Stimulated activated CD8-positive, alpha-beta memory T cell treated with anti-CD3 and anti-CD28 coated beads, Interleukin-15, amount 100 ng/mL, for 24 hours (primary cell): ENCODE measurements at places on chromosomes 4 and X.

GRCh38 chr4:173231916-173232315 is 63.3 kb downstream of the GALNT7 start:
- DNase-seq: no peak

- DNase-seq: no peak
Observed at GRCh38 chr4:8278009-8278395, 8.4 kb downstream of the HTRA3 start.

GRCh38 chr4:47221721-47222120 is 190.4 kb downstream of the GABRB1 start:
- DNase-seq: no peak

DNA sequence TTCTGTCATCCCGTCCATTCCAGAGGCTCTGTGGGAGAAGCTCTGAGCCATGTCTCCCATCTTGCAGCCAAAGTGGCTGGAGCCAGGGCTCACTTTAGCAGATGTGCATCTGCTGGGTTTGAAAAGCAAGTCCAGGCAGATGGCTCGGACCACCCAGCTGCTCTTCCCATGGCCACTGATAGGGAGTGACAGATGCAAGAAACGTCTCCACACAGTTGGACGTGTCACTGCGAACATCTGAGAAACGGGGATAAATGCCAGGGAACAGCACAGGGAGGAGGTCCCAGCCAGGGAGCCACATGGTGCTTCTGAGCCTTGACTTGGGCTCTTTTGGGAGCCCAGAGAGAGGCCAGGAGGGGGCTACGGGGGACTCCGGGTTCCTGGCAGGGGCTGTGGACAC is 242.3 kb downstream of the AFAP1 start:
- DNase-seq: no peak

DNA sequence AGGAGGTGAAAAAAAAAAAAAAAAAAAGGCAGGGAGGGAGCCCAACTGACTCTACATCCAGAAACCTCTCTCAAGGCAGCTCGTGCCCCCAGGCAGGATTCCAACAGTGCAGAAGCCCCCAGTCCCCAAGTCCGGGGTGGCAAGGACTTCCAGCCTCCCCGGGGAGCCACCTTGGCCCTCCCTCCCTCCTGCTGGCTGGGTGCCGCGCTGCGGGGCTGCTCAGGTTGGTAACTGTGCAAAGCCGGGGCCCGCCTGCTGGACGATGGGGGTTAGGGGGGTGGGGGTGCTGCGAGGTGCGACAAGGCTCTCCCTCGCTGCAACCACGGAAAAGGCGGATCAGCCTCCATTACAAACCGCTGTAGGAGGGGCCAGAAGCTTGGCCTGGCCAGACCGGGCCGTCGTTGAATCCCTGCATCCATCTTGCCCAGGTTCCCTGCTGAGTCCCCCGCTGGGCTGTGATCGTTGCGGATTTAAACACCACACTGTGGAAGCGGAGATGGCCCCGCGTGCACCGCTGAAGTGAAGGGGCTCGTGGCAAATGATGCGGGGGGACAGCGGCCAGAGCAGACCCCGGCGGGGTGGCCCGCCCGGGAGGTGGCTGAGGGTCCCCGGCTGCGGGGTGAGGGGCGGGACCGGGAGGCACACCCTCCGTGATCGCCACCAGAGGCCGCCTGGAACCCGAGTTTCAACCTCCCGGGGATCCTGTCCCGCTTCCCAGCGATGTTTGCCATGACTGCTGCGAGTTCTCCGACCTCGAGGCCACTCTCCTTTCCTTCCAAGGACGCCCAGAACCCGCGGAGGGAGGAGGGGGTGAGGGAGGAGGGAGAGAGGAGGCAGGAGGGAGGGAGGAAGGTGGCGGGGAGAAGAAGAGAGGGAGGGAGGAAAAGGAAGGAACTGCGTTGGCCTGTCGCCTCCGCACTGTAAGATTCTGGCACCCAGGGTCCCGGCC is 58.0 kb upstream of the DDX3X start:
- peak; percentile 2 for DNase-seq

GRCh38 chr4:23171976-23172375 is 479.2 kb downstream of the GBA3 start:
- DNase-seq: no peak

GRCh38 chr4:100679926-100680325 is 162.1 kb upstream of the EMCN start:
- no peak for DNase-seq

- DNase-seq: no peak
Observed at GRCh38 chrX:153460826-153461225, 9.6 kb downstream of the HAUS7 start.

DNA sequence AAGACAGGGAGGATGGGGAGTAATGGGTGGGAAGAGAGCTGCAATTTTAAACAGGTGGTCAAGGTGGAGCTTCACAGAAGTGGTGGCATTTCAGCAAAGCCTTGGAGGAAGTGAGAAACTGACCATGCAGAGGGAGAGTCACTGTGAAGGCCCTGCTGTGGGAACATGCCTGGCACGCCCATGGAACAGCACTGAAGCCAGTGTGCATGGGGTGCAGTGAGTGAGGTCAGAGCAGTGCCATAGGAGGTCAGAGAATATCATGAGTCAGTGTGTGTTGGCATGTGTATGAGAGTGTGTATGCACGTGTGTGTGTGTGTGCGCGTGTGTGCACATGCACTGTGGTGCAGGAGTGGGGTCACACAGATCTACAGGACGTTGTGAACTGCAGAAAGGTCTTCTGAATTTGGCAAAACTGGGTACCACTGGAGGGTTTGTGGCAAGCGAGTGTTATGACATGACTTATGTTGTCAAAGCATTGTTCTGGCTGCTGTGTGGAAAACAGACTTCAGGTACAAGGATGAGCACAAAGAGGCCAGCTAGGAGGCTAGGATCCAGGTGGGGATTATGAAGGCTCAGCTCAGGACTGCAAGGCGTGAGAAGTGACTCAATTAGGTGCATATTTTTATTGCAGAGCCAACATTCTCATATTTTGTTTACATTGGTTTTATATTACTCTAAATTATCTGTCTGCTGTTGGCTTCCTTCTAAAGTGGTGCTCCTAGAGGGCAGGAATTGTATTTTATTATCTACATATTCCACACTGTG is 34.0 kb downstream of the ZNF827 start:
- no peak for DNase-seq

DNA sequence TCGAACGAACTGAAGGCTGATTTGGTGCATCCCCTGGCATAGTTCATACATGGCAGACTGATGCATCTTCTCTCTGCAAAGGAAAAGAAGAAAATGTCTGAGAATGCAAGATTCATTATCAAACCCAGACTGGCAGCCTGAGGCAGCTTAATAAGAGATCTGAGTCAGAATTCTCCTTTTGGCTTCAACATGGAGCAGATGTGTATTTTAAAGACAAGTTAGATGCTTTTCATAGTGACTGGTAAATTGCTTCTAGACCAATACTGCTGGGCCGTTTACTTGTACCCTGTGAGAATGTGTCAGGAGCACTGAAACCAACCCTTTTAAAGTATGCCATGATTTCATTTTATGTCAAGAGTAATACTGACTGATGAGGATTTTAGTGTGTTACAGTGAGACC is 322.0 kb downstream of the NR3C2 start:
- no peak for DNase-seq

- DNase-seq: no peak
Observed at GRCh38 chrX:5936438-5936837, 292.2 kb downstream of the NLGN4X start.

- DNase-seq: no peak
Observed at GRCh38 chrX:136635235-136635634, 12.7 kb upstream of the CD40LG start.

- DNase-seq: no peak
Observed at GRCh38 chrX:914206-914605, 283.6 kb downstream of the SHOX start.

DNA sequence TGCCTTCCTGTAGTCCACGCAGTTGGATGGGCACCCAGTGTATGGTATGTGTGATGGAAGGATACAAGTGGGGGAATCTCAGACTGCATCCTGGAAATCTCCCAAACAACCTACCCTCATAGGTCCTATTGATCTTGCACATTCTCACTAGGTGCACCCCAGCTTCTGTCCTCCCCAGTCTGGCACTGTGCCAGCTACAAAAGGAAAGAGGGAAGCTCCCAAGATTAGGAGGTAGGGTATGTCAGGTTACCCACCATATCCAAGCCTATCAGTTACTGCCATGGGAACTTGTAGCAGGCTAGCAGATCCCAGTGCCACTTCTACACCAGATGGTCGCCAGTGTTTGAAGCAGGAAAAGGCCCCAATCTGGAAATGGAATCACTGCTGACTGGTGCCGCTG is 11.6 kb downstream of the TBX22 start:
- no peak for DNase-seq

DNA sequence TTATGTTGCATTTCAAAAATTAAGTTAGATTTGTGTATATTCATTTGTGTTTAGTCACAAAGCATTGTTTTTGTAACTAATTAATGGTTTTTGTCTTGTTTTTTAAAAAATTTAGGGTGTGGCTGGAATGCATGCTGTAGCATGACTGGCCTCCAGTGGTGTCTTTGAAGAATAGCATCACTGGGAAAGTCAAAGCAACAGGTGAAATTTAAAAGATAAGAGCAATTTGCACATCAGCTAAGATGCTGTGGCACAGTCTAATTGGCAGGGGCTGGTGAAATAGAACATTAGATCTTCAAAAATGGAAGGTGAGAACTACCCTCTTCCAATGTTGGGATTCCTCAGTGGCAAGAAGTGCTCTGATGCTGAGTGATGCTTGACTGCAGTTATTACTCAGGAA is 45.3 kb downstream of the ANK2 start:
- no peak for DNase-seq

DNA sequence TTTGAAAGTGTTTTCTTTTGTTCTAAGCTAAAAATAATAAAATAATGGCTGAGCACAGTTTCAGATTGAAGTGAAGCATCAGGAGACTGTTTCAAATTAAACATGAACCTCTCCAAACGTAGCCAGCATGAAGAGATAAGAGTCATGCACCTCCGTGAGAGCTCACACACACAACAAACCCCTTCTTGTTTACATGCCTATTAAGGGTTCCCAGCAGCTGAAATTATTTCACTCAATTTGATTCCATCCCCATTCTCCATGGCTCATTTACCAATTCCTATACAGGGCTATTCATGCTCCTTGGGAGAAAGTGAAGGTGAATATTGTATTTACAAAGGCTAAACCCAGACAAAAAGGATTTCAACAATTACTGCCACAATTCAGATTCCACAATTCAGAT is 954.1 kb upstream of the INTU start:
- DNase-seq: no peak

- DNase-seq: no peak
Observed at GRCh38 chr4:52853351-52853750, 8.8 kb upstream of the RASL11B start.

DNA sequence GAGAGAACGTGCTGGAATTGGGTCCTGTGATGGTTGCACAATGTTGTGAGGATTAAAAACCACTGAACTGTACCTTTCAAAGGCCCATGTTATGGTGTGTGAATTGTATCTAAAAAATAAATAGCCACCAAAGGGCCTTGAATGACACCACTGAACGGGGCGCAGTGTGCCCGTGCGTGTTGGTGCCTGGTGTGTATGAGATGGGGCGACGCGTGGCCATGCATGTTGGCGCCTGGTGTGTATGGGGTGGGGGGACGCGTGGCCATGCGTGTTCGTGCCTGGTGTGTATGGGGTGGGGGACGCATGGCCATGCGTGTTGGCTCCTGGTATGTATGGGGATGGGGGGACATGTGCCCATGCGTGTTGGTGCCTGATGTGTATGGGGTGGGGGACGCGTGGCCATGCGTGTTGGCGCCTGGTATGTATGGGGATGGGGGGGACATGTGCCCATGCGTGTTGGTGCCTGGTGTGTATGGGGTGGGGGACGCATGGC is 66.6 kb upstream of the HELT start:
- no peak for DNase-seq

DNA sequence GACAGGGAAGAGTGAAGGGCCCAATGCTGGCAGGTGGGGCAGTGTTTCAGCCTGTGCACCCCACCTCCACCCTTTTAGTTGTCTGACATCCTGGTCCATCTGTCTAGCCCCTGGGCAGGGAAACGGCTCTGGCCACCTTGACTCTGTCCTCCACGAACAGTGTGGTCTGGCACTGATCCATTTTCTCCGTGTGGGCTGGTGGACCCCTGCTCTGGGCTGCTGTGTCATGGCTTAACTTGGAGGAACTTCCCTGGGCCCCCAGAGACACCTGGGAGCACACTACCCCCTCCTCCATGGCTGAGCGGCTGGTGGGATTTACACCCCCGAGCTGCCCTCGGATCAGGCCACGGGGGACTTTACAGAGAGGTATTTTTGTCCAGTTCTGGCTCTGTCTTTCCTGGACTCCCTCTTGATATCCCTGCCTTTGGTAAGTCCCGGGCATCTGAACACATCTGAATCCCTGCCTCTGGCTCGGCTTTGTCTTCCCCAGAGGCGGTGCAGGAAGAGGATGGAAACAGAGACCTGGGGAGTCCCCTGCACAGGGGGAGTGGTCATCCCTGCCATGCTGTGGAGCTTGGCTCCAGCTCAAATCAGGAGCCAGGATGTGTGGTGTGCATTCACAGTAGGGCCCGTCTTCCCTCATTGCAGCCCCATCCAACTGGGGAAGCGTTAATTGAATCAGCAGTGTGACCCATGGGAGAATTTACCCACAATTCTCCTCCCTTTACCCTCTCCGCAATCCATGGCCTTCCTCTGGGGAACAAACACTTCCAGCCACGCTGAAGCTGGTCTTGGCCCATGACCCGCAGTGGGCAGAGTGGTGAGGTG is 6.3 kb upstream of the NKX1-1 start:
- no peak for DNase-seq

GRCh38 chrX:27751976-27752375 is 55.8 kb upstream of the MAGEB10 start:
- DNase-seq: no peak

DNA sequence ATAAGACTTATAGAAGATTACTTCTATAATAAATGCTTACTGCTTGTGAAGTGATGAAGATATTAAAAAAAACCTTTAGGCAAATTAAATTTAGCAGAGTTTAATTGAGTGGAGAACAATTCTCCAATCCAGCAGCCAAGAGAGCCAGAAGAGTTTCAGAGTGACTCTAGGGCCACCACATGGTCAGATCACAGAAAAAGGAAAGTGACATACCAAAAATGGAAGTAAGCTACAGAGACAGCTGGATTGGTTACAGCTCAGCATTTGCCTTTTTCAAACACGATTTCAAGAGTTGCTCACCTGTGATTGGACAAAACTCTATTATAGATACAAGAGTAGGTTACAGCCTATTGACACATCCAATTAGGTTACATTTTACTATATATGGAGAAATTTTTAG is 79.0 kb upstream of the TRAM1L1 start:
- no peak for DNase-seq

DNA sequence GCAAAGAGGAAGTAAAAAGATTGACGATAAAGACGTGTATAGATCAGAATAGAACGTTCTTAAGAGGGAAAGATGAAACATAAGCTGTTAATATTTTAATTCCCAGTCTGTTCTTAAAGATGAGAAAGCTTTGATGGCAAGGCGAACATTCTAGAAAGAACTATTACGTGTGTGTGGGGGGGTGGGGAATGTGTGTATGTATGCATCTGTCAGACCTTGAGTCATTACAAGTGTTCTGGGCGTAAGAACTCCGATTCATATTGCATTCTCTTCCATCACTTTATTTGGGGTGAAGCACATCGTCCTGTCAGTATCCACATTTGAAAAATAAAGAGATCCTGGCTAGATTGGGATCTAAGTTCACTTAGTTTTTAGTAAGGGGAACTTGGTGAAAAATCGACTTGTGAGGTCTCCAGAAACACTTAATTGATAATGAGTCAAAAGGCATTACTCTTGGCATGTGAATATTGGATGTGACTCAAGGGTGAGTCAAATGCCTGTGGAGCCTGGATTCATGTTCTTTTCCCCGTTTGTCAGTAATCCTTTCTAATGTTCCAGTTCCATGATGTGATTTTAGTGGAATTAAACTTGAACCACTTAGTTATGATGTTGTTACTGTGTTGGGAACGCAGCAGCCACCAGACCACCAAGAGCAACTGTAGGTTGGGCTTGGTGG is 3.1 kb downstream of the SMS start:
- no peak for DNase-seq
